ENCODE measurements at places on chromosomes 4 and X.

- no peak for DNase-seq
These were observed 326.1 kb upstream of the EMCN start for GRCh38 chr4:100843910-100844309.

GRCh38 chrX:132001127-132001526 lies 22.0 kb upstream of the STK26 start:
- no peak for DNase-seq

- DNase-seq: no peak
These were observed 68.9 kb downstream of the ARHGAP24 start for GRCh38 chr4:85543832-85544231.

GRCh38 chr4:53617101-53617680 lies 25.9 kb upstream of the LNX1 start:
- no peak for DNase-seq

DNA sequence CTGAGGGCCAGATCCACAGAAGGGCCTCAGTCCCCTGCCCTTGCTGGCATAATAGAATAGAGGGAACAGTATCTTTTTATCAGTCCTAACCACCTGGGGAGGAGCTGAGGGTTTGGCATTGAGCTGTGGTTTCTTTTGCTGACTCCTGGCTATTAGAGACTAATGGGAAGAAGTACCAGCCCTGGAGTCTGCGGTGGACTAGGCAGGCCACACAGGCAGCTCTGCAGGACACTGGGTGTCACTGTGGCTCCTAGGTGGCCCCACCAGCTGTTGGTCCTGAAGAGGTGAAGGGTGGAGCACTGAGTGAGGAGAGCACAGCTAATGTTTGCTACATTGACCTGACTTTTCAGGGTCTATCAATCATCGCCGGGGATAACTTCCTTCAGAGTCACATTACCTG lies 52.8 kb upstream of the GPC4 start:
- DNase-seq: no peak

GRCh38 chr4:42306221-42307109 lies 90.8 kb upstream of the SHISA3 start:
- DNase-seq: no peak

DNA sequence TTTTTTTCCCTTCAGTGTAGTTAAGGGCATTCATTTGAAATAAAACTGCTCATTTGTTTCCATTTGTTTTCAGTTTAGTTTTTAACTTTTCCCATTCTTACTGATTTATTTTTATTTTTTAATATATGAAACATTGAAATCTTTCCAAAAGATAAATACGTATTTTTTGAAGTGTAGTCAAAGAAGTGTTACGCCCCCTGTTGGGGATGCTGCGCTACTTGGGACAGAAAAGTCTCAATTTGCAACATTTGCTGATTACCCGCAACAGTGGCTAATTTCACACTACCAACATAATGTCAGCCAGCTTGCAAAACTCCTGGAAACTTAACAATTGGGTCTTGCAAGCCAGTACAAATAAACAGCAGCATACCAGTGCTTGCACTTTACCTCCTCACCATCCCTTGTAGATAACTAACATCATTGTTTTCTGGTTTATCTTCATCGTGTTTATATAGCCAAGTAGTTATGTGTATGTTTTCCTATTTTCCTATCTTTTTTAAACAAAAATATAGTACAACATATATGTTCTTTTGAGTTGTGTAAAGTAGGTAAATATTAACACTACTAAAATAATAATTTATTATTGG lies 158.6 kb downstream of the STPG2 start:
- DNase-seq: no peak

DNA sequence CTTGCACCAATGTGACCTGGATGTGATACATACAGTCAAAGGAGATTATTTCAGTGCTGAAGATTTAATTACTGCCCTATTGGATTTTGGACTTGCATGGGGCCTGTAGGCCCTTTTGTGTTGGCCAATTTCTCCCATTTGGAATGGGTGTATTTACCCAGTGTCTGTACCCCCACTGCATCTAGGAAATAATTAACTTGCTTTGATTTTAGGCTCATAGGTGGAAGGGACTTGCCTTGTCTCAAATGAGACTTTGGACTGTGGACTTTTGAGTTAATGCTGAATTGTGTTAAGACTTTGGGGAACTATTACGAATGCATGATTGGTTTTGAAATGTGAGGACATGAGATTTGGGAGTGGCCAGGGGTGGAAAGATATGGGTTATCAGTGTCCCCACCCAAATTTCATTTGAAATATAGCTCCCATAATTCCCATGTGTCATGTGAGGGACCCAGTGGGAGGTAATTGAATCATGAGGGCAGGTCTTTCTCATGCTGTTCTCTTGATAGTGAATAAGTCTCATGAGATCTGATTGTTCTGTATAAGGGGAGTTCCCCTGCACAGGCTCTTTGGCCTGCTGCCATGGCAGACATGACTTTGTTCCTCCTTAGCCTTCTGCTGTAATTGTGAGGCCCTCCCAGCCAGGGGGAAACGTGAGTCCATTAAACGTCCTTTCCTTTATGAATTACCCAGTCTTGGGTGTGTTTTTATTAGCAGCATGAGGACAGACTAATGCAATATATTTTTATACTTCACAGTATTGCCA lies 362.2 kb upstream of the SPANXN4 start:
- no peak for DNase-seq

- DNase-seq: no peak
These were observed 13.2 kb downstream of the GALNT7 start for GRCh38 chr4:173181848-173182247.

DNA sequence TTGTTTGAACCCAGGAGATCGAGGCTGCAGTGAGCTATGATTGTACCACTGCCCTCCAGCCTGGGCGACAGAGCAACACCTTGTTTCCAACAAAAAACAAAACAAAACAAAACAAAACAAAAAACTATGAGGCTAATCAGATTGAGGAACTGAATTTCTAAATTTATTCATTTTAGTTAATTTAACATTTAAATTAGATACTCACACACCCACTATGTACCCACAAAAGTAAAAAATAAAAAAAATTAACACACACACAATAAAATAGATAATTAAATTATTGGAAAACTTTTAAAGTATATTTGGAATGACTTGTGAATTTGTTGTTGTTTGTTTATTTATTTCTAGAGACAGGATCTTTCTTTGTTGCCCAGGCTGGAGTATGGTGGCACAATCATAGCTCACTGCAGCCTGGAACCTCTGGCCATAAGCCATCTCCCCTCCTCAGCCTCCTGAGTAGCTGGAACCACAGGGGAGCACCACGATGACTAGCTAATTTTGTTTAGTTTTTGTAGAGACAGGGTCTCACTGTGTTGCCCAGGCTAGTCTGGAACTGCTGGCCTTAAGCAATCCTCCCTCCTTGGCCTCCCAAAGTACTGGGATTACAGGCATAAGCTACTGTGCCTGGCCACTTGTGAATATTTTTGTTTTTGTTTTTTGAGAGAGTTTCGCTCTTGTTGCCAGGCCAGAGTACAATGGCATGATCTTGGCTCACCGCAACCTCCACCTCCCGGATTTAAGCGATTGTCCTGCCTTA lies 9.8 kb upstream of the ZNF157 start:
- no peak for DNase-seq

GRCh38 chr4:872241-872981 lies 46.5 kb upstream of the CPLX1 start:
- no peak for DNase-seq

GRCh38 chr4:147336252-147336651 lies 144.6 kb upstream of the EDNRA start:
- DNase-seq: no peak

DNA sequence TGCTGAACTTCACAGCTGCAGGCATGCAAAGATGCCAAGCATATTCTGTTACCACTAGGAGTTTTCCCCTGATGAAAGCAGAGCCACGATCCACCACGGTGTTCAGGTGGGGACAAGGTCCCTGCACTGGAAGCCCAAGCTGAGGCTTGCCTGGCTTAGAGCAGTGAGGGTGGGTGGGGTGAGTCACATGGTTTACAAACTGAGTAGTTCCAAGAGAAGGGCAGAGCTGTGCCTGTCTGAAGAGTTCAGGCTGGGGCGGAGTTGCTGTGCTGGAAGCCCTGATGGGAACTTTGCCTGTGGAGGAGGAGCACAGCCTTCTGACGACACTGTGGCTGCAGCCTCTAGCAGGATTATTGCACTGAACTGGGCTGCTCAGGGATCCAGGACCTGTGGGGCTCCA lies 45.5 kb downstream of the FAM9B start:
- peak; percentile 9 for DNase-seq

- no peak for DNase-seq
These were observed 427.2 kb downstream of the FAT4 start for GRCh38 chr4:125741825-125742452.

- DNase-seq: no peak
These were observed 6.9 kb downstream of the MSN start for GRCh38 chrX:65674204-65674893.

- no peak for DNase-seq
These were observed 4.7 kb downstream of the MTM1 start for GRCh38 chrX:150573106-150573505.

- no peak for DNase-seq
These were observed 66.9 kb downstream of the TAB3 start for GRCh38 chrX:30822068-30822681.

DNA sequence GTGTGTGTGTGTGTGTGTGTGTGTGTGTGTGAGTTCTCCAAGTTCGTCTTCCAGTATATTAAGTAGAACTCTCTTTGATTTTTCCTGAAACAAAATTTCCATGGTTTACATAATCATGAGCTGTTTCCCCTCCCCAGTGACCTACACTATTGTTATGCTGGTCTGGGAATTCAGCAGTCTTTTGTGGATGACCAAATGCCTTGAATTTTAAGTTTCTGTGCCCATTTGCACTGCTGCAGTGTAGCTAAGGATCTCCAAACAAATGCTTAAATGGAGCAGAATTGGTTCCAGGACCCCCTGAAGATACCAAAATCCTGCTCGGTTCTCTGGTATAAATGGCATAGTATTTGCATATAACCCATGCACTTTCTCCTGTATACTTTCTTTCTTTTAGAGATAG lies 77.2 kb upstream of the SLC34A2 start:
- no peak for DNase-seq

- no peak for DNase-seq
These were observed 73.8 kb downstream of the FBXW7 start for GRCh38 chr4:152462047-152462446.

DNA sequence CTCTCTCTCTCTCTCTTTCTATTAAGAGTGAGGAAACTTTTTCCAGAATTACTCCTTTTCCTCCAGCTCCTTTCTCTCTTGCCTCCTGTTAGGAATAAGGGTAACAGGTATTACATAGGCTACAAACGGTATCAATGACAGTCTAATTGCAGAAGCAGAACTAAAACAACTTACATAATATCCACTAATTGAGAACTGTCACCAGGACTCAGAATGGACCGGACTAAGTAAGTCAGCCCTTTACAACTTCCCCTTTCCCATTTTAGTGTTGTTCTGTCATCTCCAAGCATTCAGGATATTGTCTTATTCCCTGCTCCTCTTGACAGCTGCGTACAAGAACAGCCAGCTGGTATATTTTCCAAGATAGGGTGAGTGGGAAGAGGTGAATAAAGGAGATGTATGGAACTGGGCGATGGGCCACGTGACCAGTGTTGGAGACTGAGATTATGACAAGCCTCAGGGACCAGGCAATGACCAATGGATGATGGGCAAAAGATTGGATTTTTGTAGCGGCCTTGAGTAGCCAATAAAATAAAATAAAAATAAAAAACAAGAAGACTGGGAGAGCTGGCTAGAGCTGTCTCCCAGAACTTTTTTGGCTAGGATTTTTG lies 2.3 kb upstream of the FNIP2 start:
- no peak for DNase-seq

DNA sequence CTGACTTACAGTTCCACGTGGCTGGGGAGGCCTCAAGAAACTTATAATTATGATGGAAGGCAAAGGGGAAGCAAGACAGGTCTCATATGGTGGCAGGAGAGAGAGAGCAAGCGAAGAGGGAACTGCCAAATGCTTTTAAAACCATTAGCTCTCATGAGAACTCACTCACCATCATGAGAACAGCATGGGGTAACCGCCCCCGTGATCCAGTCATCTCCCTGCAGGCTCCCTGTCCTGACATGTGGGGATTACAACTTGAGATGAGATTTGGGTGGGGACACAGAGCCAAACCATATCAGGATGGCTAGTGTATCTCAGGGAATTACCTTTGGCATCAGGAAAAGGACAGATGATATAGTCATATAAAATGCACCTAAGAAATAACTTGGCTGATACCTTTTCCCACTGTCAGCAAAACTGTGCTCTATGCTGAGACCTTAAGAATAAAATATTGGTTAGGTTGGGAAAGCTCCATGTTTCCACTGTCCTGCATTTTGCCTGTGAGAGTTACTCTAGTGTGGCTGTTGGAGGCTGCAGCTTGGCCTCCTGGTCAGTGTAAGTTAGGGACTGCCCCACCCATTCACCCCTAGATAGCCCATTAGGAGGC lies 110.3 kb downstream of the UCHL1 start:
- no peak for DNase-seq

GRCh38 chrX:68646421-68646820 lies 1.0 kb upstream of the STARD8 start:
- DNase-seq: no peak

DNA sequence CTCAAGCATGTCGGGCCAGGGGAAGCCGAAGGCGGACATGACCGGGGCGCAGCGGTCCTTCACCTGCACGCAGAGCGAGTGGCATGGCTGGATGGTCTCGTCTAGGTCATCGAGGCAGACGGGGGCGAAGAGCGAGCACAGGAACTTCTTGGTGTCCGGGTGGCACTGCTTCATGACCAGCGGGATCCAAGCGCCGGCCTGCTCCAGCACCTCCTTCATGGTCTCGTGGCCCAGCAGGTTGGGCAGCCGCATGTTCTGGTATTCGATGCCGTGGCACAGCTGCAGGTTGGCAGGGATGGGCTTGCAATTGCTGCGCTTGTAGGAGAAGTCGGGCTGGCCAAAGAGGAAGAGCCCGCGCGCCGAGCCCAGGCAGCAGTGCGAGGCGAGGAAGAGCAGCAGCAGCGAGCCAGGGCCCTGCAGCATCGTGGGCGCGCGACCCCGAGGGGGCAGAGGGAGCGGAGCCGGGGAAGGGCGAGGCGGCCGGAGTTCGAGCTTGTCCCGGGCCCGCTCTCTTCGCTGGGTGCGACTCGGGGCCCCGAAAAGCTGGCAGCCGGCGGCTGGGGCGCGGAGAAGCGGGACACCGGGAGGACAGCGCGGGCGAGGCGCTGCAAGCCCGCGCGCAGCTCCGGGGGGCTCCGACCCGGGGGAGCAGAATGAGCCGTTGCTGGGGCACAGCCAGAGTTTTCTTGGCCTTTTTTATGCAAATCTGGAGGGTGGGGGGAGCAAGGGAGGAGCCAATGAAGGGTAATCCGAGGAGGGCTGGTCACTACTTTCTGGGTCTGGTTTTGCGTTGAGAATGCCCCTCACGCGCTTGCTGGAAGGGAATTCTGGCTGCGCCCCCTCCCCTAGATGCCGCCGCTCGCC lies at the start of gene SFRP2:
SFRP2 (minus strand) TSS at position 671 of the 864 bp plus-strand sequence; CDS start at position 423, 248 bp downstream.
- no peak for DNase-seq

- DNase-seq: no peak
These were observed 45.0 kb downstream of the RTL9 start for GRCh38 chrX:110403441-110404238.

Measured in activated naive CD8-positive, alpha-beta T cell treated with anti-CD3 and anti-CD28 coated beads, Interleukin-2, amount 50 U/mL, for 24 hours (primary cell).